Activated T-helper 2 cell treated with anti-CD3 and anti-CD28 coated beads, Interferon-gamma antibody, Interleukin-2, Interleukin-4, amounts not matched to agents 10 μg/mL and 5 μg/mL and 100 μg/mL, durations not matched to agents 14 hours and 24 hours and 36 hours (primary cell): ENCODE measurements at places on chromosomes 2 and 18. TPM values are rescaled to one million over a fixed set of nuclear protein-coding genes. Genes with fewer than 3 reads are reported as not detected.

DNA sequence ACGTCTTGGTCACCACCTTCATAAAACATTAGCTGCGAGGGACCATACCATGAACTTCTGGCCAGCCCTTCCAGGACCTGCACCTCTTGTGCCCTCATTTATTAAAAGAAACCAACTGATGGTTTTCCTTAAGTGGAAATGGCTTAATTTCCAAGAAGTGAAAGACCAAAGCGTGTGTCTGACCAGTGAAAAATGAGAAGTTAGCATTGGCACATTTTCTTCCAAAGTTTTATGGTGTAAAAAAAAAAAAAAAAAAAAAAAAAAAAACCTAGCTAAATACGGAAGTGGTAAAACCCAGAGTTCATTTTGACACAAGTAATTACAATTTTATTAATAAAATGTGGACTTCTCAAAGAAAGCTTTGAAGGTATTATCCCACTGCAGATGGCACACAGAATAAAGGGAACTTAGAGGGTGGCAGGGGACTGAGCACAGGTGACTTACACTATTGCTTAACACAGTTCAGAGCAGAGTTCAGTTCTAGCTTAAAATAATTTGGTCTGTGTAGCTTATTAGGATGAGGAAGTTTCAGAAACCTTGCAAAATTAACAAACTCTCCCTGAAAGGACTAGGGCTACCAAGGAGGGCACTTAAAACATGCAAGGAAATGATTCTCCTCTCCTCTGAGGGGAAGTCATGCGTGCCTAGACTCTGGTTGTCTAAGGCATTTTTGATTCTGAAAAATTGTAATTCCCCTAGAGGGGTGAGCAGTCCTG lies 42.2 kb upstream of the EPG5 start:
- peaks cover 44% of the 10 kb centered on the region for H3K36me3 ChIP-seq
- no peak overlapping the region for H3K4me3 ChIP-seq
- no peak for DNase-seq
- H3K27me3 ChIP-seq: no peaks in the 10 kb centered on the region

GRCh38 chr2:11998218-11998617 lies 251.8 kb downstream of the LPIN1 start:
- H3K4me1 ChIP-seq: peaks cover 1% of the 10 kb centered on the region
- no peak overlapping the region for H3K27ac ChIP-seq
- no peaks in the 10 kb centered on the region for H3K36me3 ChIP-seq
- no peak for DNase-seq
- H3K27me3 ChIP-seq: peaks cover 37% of the 10 kb centered on the region
- H3K4me3 ChIP-seq: no peak overlapping the region

The NRP2 gene
- 59.9 and 61.7 TPM in 2 replicates for total RNA-seq

DNA sequence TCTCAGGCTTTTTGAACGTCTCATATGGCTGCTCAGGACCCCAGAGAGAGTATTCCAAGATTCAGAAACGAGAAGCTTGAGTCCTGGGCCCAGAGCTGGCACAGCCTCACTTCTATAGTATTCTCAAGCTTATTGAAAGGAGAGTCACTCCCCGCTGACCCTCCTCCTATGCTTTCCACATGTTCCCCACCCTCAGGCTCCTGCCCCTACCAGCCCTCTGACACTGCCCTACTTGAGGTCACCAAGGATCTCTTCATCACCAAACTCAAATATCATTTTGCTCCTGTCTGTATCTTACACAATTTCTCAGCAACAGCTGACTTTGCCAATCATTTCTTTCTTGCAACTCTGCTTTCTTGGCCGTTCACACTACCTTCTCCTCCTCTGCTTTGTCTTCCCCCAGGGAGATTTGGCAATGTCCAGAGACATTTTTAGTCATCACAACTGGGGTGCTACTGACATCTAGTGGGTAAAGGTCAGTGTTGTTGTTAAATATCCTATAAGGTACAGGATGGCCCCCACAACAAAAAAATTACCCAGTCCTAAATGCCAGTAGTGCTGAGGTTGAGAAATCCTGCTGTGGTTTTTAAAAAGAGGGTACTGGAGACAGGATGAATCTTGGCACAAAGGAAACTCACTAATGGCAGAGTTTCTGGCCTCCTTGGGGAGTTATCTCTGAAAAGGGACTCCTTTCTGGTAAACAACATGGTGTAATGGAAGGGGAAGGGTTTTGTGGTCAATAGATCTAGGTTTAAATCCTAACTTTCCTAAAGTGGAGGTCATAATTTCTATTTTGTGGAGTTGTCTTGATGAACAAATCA lies 26.9 kb upstream of the INSIG2 start:
- H3K27me3 ChIP-seq: peaks cover 38% of the 10 kb centered on the region
- no peak overlapping the region for H3K4me3 ChIP-seq
- H3K36me3 ChIP-seq: no peaks in the 10 kb centered on the region
- DNase-seq: no peak
